ENCODE measurements at places on chromosomes 7 and 10.

DNA sequence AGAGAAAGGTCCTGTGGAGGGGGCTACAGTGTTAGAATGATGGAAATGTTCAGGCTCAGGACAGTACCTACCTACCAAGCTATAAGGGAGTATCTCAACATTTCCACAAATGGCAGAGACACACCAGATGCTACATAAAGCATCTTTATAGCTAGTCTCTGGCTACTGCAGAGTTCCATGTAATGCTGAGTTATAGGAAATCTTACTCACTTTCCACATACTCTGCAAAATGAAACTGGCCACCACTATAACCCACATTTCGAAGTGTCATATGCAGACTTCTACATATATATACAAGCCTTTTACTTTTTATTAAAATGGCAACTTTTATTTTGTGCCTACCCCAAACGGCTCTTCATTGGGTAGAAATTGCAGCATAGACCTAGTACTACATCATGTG, 85.5 kb downstream of the FAS start:
- no peak for DNase-seq

- DNase-seq, result no peak
Observed at GRCh38 chr7:31948029-31948428, 122.2 kb downstream of the PDE1C start.

GRCh38 chr7:27183682-27184336, 1.2 kb downstream of the HOXA11 start:
- DNase-seq, result no peak

GRCh38 chr7:73701357-73701995, 18.0 kb downstream of the STX1A start:
- no peak for DNase-seq

- DNase-seq, result no peak
Observed at GRCh38 chr10:128602183-128602582, 476.0 kb upstream of the MKI67 start.

- no peak for DNase-seq
Observed at GRCh38 chr10:32210306-32211045, 136.5 kb downstream of the EPC1 start.

DNA sequence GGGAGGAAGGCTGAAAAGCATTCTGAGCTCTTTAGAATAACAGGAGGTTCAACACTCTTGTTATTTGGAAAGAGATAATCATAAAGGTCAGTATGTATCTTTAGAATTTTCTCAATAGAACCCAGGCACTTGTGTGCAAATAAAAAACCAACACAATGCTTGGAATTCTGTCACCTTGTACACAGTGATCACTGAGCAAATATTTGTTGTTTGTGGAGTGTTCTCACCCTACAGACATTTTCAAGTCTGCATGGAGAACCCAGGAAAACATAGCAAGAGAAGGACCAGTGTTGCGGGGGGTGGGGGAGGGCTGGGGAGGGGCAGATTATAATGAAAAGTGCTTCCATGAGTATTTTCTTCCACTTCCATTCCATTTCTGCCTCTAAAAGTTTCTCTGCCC, 87.4 kb downstream of the FAM107B start:
- DNase-seq, result no peak

DNA sequence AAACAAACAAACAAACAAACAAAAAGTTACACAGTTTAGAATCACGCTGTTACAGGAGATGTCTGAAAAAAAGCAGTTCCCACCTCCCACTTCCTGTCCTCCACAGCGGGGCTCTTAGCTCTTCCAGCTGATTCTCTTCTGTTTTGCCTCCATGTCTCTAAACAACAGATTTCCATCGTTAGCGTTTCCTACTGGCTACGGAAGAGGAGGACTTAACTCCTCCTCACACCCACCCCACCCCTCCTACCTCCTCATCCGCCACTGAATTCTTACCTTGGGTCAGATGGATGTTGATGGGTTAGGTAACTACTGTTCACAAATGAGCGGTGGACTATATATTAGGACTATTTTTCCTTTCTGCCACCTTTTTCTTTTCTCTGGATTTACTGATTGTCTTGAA, 36.8 kb upstream of the NUB1 start:
- DNase-seq, result no peak

- no peak for DNase-seq
Observed at GRCh38 chr7:10798044-10798443, 175.6 kb upstream of the PHF14 start.

- DNase-seq, result no peak
Observed at GRCh38 chr10:5949009-5949759, 28.2 kb downstream of the IL15RA start.

- no peak for DNase-seq
Observed at GRCh38 chr7:56291-56913, 136.0 kb upstream of the FAM20C start.

DNA sequence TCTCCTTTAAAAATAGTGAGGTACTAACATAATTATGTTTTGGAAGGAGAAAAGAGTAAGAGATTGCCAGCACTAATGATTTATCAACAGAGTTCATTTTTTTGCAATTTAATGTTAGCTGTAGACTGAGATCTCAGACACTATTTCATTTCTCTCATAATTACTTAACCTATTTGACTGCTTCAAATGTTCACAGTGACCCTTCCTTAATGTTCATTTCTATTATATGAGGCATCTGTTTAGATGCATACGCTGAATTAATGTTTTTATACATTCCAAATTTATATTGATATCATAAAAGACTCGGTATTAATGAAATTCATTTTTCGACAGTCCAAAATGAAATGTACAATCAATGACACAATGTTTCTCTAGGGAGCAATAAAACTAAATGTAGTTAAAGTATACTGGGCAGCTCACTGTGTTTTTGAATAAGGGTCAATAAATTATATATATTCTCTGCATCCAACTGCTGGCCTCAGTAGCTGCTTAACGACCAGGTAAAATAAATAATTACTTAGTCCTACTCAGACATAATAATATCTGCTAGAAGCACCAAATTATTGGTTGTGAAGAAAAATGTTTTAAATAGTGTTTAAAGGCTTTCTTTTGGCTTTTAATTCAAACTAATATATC, 373.4 kb downstream of the MAGI2 start:
- DNase-seq, result no peak

DNA sequence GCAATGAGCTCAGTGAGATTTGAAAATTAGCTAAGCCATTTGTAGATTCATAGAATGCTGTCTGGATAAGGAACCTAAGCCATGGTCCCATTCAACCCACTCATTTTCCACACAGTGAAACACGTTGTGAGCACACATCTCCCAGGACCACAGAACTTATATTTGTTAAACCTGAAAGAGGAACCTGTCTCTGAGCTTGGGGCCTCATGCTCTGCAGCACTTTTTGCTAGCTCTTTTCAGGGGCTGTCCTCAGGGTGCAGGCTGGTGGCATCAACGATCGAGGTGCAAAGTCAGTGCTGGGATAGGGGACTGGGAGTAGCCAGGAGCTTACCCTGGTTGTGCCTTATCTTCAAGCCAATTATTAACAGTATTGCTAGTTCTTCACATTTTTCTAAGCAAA, 11.9 kb downstream of the HECW1 start:
- no peak for DNase-seq

GRCh38 chr7:1254281-1255079, 21.8 kb downstream of the UNCX start:
- no peak for DNase-seq

- DNase-seq, result no peak
Observed at GRCh38 chr10:28219251-28219650, 83.6 kb downstream of the MPP7 start.

DNA sequence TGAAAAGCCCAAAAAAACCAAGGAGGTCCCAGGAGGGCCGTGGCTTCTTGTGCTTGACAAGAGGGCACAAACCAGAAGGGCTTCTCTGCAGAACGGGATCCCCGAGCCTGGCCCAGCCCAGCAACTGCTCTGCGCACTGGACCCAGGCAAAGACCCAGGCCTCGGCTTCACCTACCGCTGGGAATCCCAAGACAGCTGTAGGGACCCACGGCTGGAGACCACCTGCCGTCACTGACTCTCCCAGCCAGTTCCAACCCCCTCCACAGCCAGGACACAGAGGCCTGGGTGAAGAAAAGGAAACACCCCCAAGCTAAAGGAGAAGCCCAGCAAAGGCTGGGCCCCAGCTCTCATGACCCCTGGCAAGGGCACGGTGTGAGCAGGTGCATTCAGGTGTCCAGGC, 24.3 kb downstream of the PDGFA start:
- DNase-seq, result no peak

DNA sequence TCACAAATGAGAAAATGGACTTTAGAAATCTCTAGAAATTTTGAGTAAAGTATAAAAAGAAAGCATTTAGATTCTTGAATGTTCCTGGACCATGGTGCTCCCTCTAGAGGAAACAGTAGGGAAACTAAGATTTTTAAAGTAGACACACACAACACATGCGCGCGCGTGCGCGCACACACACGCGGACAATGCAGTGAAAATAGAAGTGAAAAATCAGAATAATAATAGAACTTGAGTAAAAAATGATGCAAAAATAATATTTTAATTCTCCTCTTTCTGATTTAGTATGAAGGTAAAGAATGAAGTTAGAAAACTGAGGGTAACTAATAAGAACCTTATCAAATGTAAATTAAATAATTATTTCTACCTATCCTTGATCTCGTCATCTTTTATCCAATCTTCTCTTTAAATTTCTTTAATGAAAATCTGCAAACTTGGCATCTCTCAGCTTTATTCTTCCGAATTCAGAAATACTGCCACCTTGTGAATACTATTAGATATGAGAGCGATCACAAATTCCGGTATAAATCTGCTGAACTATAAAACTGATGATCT, 117.0 kb upstream of the AMPH start:
- DNase-seq, result no peak

GRCh38 chr10:106513352-106513771, 651.1 kb downstream of the SORCS1 start:
- no peak for DNase-seq

- no peak for DNase-seq
Observed at GRCh38 chr10:101453791-101454718, 100.1 kb downstream of the BTRC start.

- no peak for DNase-seq
Observed at GRCh38 chr7:82106201-82106600, 336.4 kb upstream of the HGF start.

- no peak for DNase-seq
Observed at GRCh38 chr10:107647462-107647861, 483.0 kb upstream of the SORCS1 start.

- DNase-seq, result no peak
Observed at GRCh38 chr7:151249034-151249731, 689 bp upstream of the SMARCD3 start.

DNA sequence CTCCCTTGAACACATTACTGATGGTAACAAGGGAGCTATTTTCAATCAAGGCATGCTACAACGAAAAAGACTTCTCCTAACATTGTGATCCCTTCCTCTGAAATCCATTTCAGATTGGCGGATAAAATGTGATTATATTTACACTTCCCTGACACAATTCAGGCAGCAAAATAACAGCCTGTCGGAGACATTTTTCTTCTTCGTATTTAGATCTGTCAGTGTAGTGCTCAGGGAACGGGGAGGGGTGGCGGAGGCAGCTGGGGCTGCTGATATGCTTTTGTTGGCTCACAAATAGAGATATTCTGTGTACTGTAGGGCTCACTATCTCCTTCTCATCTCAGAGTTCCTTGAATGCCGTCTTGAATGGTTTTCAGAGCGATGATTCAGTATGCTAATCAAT, 1261.7 kb upstream of the AUTS2 start:
- DNase-seq, result no peak

DNA sequence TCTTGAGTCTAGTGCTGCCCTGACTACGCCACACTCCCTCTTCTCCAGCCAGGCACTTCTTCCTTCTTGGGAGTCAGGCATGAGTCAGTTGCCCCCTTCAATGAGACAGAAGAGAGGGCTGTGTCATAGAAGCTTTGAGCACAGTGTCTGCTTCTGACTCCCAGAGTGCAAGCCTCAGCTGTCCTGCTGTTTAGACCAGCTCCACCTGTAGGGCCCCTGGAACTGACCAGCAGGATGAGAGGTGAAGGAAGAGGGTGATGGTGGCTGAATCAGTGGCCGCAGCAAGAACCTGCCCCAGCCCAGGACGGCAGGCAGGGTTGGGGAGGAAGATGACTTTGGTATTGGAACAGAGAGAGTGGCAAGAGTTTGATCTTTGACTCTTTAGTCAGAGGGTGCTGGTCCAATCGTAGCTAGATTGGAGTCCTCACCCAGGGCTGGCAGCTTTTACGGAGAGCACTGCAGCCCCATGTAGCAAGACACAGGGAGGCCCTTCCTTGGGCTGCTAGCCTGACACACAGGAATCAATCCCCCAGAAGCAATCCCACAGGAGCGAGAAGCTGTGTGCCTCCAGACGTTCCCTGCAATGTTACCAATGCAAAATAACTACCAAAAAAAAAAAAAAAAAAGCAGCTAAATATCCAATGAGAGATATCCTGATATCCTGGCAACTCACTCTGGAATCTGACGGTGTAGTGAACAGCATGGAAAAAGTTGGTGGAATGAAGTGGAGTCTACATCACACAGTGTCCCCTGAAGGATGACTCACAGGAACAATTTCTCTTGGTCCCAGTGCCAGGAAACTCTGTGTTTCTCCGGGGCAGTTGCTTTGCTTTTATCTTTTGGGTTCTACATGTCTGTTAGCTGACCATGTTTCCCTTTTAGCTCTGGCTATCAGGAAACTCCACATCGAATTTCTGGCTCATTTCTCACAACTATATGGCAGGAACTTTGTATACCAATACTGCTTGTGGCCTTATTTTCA, 6.9 kb downstream of the C10orf62 start:
- no peak for DNase-seq

- DNase-seq, result no peak
Observed at GRCh38 chr10:46553238-46554049, 3.0 kb downstream of the GPRIN2 start.

- peak; percentile 47 for DNase-seq
Observed at GRCh38 chr7:50416527-50417182, 33.5 kb downstream of the FIGNL1 start.

GRCh38 chr7:131557652-131558385, 1.4 kb upstream of the PODXL start:
- no peak for DNase-seq

DNA sequence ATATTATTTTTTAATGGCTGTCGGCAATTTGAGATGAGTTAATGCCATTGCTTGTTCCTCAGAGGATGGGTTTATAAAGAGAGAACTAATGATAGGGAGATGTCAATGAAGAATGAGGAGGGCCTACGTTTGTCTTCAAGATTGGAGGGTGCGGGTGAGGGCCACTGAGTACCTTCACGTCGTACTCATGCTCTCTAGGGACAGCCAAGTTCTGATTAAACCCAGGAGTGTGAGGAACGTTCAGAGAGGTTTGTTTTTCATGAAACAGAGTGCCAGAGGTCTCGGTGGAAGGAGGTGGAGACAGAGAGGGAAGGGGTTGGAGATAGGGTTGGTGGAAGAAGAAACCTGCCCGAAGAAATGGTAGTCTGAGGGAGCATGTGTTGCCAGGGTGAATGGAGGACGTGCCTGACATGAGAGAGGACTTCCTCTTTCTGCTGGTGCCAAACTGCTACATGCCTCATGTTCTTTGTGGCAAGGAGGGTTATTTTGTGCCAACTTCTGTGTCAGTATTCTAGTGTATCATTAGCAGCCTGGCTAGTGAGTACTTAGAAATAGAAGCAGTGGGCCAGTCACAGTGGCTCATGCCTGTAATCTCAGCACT, 8.9 kb downstream of the DHTKD1 start:
- DNase-seq, result peak; percentile 59

- no peak for DNase-seq
Observed at GRCh38 chr10:76150139-76150875, 718.9 kb downstream of the LRMDA start.

- no peak for DNase-seq
Observed at GRCh38 chr7:70681469-70682350, 450.2 kb upstream of the GALNT17 start.

GRCh38 chr7:121175826-121176225, 153.0 kb upstream of the WNT16 start:
- no peak for DNase-seq

- no peak for DNase-seq
Observed at GRCh38 chr7:13894377-13894776, 95.1 kb downstream of the ETV1 start.
